ENCODE measurements at places on chromosomes 12 and 14.

GRCh38 chr12:109535231-109535862 is 38.0 kb downstream of the MMAB start:
- no peak for DNase-seq

- DNase-seq, result no peak
Observed at GRCh38 chr12:132740652-132741051, 21.0 kb downstream of the ANKLE2 start.

DNA sequence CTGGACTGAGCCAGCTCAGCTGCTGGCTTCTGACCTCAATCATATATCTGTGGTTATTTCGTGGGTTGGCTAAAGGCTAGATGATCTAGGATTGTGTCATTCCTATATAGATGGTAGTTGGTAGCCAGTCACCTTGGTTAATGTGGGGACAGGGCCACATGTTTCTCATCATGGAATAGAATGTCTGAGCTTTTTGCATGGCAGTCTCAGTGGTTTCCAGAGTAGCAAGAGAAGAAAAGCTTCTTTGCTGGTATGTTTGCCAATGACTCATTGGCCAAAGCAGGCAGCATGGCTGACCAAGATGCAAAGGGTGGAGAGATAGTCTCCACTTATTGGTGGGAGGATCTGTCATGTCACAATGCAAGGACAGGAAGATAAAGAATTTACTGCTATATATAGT is 746.4 kb upstream of the FLRT2 start:
- no peak for DNase-seq

- DNase-seq, result no peak
Observed at GRCh38 chr14:53696217-53696965, 260.2 kb downstream of the BMP4 start.

DNA sequence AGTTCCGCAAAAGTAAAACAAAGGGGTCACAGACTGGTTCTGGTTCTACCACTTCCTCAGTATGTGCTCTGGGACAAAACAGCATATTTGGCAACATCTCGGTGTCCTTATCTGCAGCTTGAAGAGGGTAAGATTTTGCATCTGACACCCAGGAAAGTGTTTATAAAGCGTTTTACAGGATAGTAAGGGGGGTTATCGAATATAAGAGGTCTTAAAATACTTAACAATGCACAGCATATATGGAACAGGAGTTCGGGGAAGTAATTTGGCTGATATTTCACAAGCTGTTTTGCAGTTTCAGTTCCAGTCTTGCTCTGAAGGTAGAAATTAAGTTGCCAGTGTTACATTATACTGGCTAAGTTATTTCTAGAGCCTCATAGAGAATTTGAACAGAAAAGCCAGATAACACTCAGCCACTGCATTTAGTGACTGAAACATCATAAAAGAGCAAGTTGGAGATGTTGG is 904 bp upstream of the MAP4K5 start:
- DNase-seq, result no peak

DNA sequence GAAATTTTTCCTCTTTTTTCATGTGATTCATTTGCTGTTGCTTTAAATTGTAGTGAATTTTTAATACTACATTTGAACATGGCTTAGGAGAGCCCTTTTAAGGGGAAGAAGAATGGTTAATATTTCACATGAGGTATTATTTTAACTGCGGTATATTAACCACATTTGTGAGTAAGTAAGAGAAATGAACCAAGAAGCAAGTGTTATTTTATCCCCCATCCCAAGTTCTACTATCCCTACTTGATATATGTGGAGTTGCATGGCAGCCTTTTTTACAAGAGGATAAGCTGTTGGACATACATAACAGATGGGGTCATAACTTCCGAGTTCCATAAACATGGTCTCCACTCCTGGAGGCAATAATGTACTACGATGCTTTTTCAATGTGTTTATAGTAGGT is 623.3 kb downstream of the LRFN5 start:
- DNase-seq, result no peak

DNA sequence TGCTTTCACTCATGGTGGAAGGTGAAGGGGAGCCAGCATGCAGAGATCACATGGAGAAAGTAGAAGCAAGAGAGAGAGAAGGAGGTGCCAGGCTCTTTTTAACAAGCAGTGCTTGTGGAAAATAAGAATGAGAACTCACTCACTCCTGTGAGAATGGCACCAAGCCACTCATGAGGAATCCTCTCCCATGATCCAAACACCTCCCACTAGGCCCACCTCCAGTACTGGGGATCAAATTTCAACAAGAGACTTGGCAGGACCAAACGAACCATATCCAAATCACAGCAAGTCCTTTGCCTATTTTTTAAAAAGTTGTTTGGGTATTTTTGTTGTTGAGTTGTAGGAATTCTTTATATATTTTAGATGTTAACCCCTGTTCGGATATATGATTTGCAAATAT is 245.9 kb upstream of the ARID2 start:
- DNase-seq, result no peak

GRCh38 chr14:51620056-51620455 is 31.7 kb upstream of the FRMD6 start:
- DNase-seq, result no peak

- DNase-seq, result no peak
Observed at GRCh38 chr12:43816168-43816567, 10.1 kb upstream of the TWF1 start.

GRCh38 chr12:18908191-18908590 is 170.3 kb downstream of the CAPZA3 start:
- no peak for DNase-seq

- DNase-seq, result no peak
Observed at GRCh38 chr14:53127832-53128231, 25.3 kb downstream of the DDHD1 start.

GRCh38 chr12:95197636-95198035 is 19.6 kb downstream of the FGD6 start:
- DNase-seq, result no peak

GRCh38 chr14:74891870-74892269 is 10.2 kb downstream of the DLST start:
- DNase-seq, result no peak

DNA sequence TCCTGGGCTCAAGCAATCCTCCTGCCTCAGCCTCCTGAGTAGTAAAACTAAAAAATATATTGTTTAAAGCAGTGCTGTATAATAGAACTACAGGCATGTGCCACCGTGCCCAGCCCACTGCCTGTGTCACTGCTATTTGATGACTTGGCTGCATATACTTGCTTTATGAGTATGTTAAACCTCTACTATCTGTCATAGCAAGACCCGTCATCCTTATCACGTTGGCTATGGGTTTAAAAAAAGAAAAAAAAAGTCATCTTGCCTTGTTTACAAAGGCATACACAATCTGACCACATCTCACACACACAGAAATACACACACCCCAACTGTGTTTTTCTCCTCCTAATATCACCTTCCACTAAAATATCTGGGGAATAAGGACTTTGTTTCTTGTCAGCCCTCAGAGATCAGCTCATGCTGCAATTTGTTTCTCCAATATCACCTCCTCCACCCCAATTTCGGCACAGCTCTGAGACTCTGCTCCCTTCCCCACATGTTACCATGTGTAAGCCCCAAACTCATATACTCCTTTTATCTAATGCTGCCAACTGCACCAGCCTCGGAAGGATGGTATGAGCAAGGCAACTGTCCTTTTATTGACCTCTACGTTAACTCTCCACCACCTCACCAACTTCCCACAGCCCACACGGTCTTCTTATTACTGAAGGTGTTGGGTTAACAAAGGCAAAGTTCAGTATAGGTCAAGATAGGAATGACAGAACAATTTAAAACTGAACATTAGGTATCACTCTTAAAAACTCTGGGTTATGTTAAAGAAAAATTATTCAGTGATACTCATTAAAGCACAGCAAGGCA is 802 bp upstream of the TMPRSS12 start:
- DNase-seq, result no peak

DNA sequence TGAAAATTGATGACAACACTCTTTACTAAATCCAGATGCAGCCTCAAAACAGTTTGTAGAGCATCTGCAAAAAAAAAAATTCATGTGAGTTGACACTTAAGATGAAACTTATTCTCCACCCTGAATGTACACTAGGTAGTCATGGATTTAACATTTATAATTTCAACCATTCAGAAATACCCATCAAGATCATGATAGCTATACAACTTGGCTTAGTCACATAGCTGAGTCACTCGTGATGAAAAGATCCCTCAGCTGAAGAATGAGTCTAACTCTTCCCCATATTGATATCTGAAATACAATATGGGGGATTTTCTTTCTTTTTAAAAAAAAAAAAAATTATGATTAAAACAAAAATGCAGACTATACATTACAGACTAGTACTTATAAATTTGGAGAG is 104.8 kb upstream of the PLEKHG7 start:
- no peak for DNase-seq

GRCh38 chr14:23364164-23365035 is 572 bp downstream of the EFS start:
- no peak for DNase-seq

- DNase-seq, result no peak
Observed at GRCh38 chr14:58104808-58105207, 47.2 kb downstream of the ARMH4 start.

GRCh38 chr12:46571608-46572007 is 199.0 kb upstream of the SLC38A2 start:
- no peak for DNase-seq

- no peak for DNase-seq
Observed at GRCh38 chr14:79274641-79275291, 936.5 kb downstream of the DIO2 start.

DNA sequence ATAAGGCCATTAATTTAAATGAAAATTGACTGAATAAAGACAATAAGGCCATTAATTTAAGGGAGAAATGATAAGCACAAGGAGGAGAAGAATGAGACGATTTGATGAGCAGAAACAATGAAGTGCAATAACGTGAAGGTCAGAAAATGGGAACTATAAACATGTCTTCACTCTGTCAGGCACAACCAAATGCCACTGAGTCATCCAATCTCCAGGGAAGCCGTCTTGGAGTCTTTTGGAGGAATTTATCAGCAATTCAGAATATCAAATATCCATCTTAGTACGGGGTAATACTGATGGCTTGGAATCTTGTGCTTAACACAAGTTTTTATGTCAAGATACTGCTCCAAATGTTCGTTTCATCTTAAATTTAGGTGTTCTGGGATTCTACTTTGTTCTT is 159.9 kb downstream of the CAPZA3 start:
- DNase-seq, result no peak

DNA sequence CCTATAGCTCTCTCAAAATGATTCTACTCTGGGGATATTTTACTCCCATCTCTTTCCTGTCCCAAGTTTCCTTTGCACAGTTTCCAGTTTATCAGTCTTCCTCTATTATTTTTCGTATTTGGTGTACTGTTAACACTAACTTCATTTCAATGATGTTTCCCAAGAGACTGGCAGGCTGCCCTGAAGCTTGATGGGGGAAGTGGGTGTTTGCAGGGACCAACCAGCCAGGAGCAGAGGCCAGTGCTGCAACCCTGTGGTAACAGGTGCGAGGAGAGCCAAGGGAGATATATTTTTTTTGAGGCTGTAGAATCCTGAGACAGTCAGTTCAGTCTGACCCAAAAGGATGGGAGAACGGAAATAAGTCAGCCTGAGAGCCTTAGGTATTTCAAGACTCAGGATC is 11.8 kb upstream of the CEBPE start:
- DNase-seq, result no peak

GRCh38 chr12:42141981-42142606 is 2.6 kb downstream of the GXYLT1 start:
- DNase-seq, result no peak

GRCh38 chr14:22099942-22100763 is 426.5 kb upstream of the OR4E1 start:
- peak; percentile 2 for DNase-seq

DNA sequence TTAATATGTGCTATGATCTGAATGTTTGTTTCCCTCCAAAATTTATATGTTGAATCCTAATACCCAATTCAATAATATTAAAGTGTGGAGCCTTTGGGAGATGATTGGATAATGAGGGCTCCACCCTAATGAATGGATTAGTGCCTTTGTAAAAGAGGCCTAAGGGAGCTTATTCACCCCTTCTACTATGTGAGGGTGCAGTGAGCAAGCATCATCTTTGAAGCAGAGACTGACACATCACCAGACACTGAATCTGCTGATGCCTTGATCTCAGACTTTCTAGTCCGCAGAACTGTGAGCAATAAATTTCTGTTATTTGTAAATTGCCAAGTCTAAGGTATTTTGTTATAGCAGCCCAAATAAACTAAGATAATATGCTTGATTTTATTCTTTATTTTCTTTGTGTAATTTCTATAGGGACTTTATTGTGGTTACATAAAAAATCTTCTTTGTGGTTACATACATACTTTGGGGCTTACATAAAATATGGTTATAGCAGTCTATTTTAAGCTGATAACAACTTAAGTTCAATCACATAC is 131.1 kb upstream of the SLC38A2 start:
- no peak for DNase-seq

- DNase-seq, result no peak
Observed at GRCh38 chr12:108075561-108075960, 53.5 kb upstream of the WSCD2 start.

Data from NCI-H2227 treated with DMSO at 0.1 percent for 48 hours (cell line).